Activated CD4-positive, alpha-beta memory T cell treated with anti-CD3 and anti-CD28 coated beads, Interleukin-2, amount 10 ng/mL, durations not matched to agents 7 days and 5 days (primary cell): ENCODE measurements at places on chromosomes 12 and 14. TPM values are rescaled to one million over a fixed set of nuclear protein-coding genes. Genes with fewer than 3 reads are reported as not detected.

DNA sequence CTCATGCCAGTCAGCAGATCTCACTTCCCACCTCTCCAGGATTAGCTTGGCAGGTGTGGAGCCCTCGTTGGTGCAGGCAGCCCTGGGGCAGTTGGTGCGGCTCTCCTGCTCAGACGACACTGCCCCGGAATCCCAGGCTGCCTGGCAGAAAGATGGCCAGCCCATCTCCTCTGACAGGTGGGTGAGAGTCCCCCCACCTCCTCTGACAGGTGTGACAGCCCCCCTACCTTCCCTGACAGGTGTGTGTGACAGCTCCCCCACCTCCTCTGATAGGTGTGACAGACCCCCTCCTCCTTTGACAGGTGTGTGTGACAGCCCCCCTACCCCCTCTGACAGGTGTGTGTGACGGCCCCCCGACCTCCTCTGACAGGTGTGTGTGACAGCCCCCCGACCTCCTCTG lies 26.3 kb downstream of the PAPLN start:
- no peaks in the 10 kb centered on the region for H3K36me3 ChIP-seq
- H3K4me3 ChIP-seq, result no peak overlapping the region
- no peak for DNase-seq
- H3K27me3 ChIP-seq, result peaks cover 4% of the 10 kb centered on the region

DNA sequence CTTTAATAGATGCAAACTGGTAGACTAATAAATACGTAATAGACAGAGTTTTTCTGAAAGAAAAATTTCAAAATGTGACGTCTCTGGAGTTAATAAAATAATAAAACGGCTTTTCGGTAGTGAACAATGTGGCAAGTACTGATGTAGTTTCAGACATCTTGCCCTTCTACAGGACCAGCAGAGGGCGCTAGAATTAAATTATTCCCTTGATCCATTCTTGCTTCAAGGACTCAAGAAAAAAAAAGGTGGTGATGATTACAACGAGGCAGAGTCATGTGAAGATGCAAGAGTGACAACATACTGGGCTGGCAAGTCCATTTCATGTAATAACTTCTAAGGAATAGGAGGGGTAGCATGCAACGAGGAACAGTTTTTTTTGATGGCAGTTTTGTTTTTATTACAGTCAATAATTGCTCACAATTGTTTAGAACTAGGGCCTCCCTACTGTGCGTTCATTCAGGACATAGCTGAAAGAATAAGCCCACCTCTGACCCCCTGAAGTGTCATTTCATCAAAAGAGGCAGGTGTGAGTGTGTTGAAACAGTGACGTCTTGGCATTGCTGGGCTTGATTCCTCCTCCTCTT lies 101.0 kb upstream of the GZMB start:
- no peak overlapping the region for H3K4me3 ChIP-seq
- no peak overlapping the region for H3K27ac ChIP-seq
- peaks cover 7% of the 10 kb centered on the region for H3K27me3 ChIP-seq
- no peaks in the 10 kb centered on the region for H3K4me1 ChIP-seq
- DNase-seq, result no peak
- H3K36me3 ChIP-seq, result no peaks in the 10 kb centered on the region

DNA sequence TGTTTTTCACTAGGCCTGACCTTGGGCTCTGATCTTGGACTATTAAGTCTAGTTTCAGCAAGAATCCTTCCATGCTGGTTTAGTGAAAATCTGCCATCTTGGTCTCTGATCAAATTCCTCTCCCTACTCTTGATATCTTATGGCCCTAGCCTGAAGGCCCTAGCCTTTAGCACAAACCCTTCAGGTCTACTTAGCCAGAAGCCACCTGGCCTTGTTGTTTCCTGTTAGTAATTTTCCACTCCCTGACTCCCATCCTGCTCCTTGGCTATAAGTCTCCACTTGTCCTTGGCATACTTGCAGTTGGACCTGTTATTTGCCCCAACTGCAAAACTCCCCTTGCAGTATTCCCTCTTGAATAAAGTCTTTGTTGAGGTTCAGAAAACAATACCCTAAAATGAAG lies 241.4 kb downstream of the ADAMTS20 start:
- DNase-seq, result no peak
- no peak overlapping the region for H3K4me3 ChIP-seq
- H3K36me3 ChIP-seq, result no peaks in the 10 kb centered on the region
- H3K4me1 ChIP-seq, result no peaks in the 10 kb centered on the region
- no peak overlapping the region for H3K27ac ChIP-seq

DNA sequence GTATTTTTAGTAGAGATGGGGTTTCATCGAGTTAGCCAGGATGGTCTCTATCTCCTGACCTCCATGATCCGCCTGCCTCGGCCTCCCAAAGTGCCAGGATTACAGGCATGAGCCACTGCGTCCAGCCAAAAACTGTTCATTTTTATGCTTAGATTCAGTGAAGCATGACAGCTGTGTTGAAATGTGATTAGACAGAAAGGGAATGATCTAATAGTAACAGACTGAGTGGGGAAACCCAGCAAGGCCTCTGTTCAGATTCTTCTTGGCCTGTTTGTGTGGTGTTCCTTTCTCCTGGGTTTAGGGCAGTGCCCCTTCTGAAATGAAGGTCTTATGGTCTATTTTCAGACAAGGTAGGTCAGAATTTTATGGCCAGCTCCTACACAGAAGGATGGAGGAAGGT lies 11.8 kb upstream of the ABCD4 start:
- no peak for DNase-seq
- no peaks in the 10 kb centered on the region for H3K4me1 ChIP-seq
- no peak overlapping the region for H3K27ac ChIP-seq
- no peak overlapping the region for H3K4me3 ChIP-seq
- H3K36me3 ChIP-seq, result no peaks in the 10 kb centered on the region

DNA sequence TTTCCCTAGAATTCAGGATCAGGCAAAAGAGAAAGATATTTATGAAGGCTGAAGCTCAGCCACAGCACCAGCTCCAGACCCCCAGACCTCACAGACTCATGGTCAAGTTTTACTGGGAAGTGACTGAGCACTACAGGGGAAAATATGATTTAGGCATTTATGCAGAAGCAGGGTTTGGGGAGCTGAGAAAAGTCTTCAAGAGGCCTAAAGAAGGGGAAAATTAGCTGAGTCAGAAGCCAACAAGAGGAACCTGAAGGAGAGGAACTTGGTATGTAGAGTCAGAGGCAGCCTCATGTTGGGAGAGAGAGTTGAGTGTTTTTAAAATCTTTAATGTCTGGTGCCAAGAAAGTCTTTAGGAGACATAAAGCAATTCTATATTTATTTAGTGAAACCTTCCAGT lies 63.0 kb downstream of the FOS start:
- H3K4me3 ChIP-seq, result no peak overlapping the region
- DNase-seq, result no peak
- peaks cover 15% of the 10 kb centered on the region for H3K27me3 ChIP-seq
- no peaks in the 10 kb centered on the region for H3K36me3 ChIP-seq
- H3K4me1 ChIP-seq, result no peaks in the 10 kb centered on the region

DNA sequence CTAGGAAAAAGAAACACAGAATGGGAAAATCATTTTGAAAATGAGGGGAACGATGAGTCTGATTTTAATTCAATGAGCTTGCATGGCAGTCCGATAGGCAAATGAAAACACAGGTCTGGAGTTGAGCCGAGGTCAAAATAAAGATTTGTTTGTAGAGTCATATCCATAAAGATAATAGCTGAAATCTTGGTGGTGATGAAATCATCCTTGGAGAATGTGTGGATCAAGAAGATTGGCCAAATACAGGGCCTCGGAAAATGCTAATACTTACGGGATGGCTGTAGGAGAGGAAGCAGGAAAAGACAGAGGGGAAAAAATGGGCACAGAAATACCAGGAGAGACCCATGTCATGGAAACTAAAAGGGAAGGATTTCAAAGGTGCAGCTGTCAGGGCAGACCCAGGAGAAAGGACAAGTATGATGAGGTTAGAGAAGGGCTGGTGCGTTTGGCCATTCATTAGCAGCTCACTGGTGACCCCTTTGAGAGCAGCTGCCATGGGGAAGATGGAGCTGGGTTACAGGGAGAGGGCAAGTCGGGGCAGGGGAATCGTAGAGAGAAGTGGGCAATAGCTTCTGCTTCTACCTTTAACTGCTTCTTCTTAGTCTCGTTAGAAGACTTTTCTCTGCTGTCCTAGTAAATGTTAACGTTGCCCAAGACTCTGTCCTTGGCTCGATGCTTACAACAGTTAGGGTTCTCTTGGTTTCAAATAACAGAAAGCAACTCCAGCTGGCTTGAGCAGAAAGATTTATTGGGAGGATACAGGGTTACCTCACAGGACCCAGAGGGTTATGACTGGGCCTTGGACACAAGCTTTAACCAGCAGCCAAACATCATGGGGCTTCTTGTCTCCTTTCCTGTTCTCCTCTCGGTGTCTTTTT lies 161.8 kb downstream of the EFCAB11 start:
- peaks cover 2% of the 10 kb centered on the region for H3K27me3 ChIP-seq
- H3K36me3 ChIP-seq, result no peaks in the 10 kb centered on the region
- no peak for DNase-seq
- no peaks in the 10 kb centered on the region for H3K4me1 ChIP-seq
- H3K27ac ChIP-seq, result no peak overlapping the region
- H3K4me3 ChIP-seq, result no peak overlapping the region

- no peak overlapping the region for H3K4me3 ChIP-seq
- H3K36me3 ChIP-seq, result peaks cover 8% of the 10 kb centered on the region
- DNase-seq, result no peak
- H3K27me3 ChIP-seq, result peaks cover 2% of the 10 kb centered on the region
- peaks cover 15% of the 10 kb centered on the region for H3K4me1 ChIP-seq
Observed at GRCh38 chr14:99075771-99076375, 196.1 kb downstream of the BCL11B start.

GRCh38 chr12:93402333-93403311 lies 24.9 kb downstream of the NUDT4 start:
- peaks cover 48% of the 10 kb centered on the region for H3K36me3 ChIP-seq
- H3K27ac ChIP-seq, result no peak overlapping the region
- H3K27me3 ChIP-seq, result no peaks in the 10 kb centered on the region
- H3K4me1 ChIP-seq, result peaks cover 5% of the 10 kb centered on the region
- no peak for DNase-seq
- H3K4me3 ChIP-seq, result no peak overlapping the region

DNA sequence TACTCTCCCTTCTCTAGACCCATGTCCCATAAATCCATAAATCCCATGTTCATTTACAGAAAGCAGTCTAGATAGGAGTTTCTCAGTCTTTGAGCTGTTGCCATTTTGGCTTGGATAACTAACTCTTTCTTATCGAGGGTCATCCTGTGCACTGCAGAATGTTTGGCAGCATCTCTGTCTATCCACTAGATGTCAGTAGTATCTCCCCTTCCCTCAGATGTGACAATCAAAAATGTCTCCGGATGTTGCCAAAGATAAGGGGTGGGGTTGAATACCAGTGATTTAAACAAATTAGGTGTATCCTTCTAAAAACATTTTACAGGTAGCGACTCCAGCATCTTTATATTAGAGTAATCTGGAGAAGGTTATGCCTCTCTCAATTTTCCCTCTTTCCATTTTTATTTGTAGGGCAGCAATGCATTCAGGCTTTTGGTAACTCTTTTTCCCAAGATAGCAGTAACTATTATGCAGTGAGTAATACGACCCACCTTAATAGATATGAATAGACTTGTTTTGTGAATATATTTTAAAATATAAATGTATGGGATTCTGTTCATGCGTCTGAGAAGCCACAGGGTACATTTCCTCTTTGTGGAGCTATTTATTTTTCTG lies 100.7 kb downstream of the LRRK2 start:
- peaks cover 2% of the 10 kb centered on the region for H3K27me3 ChIP-seq
- no peak overlapping the region for H3K4me3 ChIP-seq
- H3K4me1 ChIP-seq, result no peaks in the 10 kb centered on the region
- no peak for DNase-seq

DNA sequence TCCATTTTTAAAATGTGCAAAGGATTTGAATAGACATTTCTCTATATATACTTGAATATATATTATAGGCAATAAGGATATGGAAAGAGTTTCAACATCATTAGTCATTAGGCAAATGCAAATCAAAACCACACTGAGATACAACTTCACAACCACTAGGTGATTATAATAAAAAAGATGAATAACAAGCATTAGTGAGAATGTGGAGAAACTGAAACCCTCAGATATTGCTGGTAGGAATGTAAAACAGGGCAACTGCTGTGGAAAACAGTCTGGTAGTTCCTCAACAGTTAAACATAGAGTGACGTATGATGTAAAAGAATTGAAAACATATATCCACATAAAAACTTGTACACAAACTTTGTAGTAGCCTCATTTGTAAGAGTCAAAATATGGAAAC lies 11.7 kb upstream of the BATF start:
- H3K27me3 ChIP-seq, result no peaks in the 10 kb centered on the region
- peaks cover 21% of the 10 kb centered on the region for H3K4me1 ChIP-seq
- no peak overlapping the region for H3K4me3 ChIP-seq
- no peak for DNase-seq
- no peak overlapping the region for H3K27ac ChIP-seq

DNA sequence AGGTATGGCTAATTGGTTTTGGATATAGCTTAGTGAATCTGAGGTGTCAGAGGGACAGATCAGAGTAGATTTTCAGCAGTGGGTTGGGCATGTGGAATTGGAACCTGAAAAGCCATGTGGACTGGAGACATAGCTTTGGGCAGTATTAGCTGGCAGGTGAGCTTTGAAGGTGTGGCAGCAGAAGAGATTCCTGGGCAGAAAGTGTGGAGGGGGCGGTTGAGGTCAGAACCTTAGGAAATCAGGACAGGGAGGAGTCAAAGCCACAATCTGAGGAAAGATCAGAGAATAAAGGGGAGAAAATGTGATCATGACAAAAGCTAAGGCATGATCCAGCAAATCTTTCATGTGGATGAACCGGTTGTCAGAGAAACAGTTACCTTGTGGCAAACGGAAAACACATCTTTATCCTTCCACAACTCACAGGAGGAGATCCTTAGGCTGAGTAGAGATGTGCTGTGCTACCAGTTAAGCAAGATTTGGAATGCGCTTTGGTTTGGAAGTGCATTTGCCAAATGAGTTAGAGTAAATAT lies 56.4 kb downstream of the PTGER2 start:
- no peak overlapping the region for H3K27ac ChIP-seq
- H3K4me3 ChIP-seq, result no peak overlapping the region
- peaks cover 8% of the 10 kb centered on the region for H3K4me1 ChIP-seq
- H3K36me3 ChIP-seq, result peaks cover 21% of the 10 kb centered on the region
- peaks cover 14% of the 10 kb centered on the region for H3K27me3 ChIP-seq

- H3K27me3 ChIP-seq, result no peaks in the 10 kb centered on the region
- no peaks in the 10 kb centered on the region for H3K4me1 ChIP-seq
- no peak overlapping the region for H3K4me3 ChIP-seq
- no peak overlapping the region for H3K27ac ChIP-seq
Observed at GRCh38 chr12:19369691-19370148, 69.6 kb upstream of the AEBP2 start.

DNA sequence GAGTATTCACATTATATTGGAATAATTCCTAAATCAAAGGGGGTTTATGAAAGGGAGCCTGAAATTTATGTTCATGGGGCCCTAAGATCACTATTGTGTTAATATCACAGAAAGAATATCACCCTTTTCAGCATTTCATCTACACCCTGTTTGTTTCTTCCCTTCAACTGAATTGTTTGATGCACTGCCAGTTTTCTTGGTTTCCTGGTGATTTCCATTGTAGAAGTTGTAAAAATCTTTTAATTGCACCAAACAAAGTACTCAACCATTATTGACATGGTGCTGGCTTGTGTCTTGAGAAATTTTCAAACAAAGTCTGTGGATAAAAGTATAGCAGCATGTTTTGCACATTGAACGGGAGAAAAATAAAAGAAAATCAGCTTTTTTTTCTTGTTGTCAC lies 154.8 kb upstream of the PRKD1 start:
- no peaks in the 10 kb centered on the region for H3K4me1 ChIP-seq
- DNase-seq, result no peak
- no peaks in the 10 kb centered on the region for H3K27me3 ChIP-seq
- H3K36me3 ChIP-seq, result no peaks in the 10 kb centered on the region
- no peak overlapping the region for H3K27ac ChIP-seq

The PTCSC3 gene
- not detected for total RNA-seq

The IKZF4 gene
- 17.6 TPM for total RNA-seq

The PPP1R36 gene
- 0.53 TPM for total RNA-seq

The HVCN1 gene
- 12.9 TPM for total RNA-seq

The PFDN5 gene
- total RNA-seq, result 301 TPM

The KRT74 gene
- total RNA-seq, result not detected

The POLE2 gene
- 24.1 TPM for total RNA-seq

The HSPB8 gene
- total RNA-seq, result not detected

The PLA2G1B gene
- not detected for total RNA-seq
